ENCODE measurements at places on chromosomes 7 and 10.

- DNase-seq = no peak
Observed at GRCh38 chr7:12653518-12653917, 33.9 kb upstream of the ARL4A start.

DNA sequence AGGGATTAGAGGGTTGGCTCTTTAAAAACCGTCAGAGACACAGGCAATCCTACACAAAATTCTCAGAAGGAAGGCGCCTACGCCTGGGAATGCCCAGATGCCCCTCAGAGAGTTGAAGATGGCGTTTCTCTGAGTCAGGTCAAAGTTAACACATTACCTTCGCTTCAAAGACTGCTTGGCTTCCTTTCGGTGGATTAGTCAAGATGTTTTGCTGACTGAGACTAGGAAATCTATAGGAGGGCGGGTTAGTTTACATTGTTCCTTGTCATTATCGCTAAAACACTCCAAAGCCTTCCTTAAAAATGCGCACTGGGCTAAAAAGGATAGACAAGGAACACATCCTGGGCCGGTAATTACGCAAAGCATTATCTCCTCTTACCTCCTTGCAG lies 995 bp upstream of the CFTR start:
- no peak for DNase-seq

GRCh38 chr7:23960361-23960760 lies 250.3 kb downstream of the STK31 start:
- no peak for DNase-seq

DNA sequence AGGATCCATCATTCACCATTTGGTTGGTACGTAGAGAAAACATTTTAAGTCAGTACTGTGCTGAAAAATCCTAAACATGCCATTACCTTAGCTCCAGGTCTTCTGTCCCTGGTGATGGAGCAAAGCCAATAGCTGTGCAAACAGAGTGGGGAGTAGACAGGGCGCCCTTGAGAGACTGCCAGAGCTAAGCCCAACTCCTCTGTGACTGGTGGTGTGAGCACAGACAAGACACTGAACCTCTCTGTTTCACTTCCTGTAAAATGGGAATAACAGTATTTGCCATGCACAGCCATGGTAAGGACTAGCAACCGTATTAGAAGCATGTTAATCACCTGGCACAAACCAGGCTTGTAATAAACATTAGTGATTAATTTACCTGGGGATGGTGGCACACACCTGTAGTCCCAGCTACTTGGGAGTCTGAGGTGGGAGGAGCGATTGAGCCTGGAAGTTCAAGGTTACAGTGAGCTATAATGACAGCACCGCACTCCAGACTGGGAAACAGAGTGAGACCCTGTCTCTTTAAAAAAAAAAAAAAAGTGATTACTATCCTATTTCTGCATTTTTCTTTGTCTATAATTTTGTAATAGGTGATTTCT lies 28.7 kb downstream of the LYZL1 start:
- DNase-seq = no peak

DNA sequence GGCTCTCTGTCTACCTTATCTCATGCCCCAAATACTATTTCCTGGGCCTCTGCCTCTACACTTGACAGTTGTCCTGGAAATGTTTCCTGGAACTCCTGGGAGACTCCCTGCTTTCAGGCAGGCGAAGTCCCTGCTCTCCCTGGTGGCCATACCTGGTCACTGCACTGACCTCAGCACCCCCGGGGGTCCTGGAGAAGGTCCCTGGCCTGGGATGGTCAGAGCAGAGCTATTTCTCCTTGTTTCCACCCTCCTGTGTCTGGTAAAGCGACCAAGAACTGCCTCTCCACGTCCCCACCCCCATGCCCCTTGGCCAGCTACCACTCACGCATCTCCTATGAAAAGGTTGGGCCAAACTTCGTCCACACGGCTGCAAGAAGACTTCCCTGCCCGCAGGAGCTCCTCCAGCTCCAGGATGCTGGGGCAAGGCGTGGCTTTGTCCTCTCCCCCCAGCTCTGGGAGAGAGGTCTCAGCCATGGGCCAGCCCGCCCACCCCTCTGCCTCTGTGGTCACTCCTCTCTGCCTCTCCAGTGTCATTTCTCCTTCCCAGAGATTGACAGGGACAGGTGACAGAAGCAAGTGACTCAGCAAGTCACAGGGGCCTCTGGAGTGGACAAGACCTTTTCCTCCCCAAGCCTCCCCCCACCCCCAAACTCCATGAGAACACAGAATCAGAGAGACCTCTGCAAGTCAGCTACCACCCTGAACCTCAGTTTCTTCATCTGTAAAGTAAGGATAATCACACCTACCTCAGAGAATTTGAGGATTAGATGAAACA lies 2.6 kb upstream of the SAMD8 start:
- no peak for DNase-seq

DNA sequence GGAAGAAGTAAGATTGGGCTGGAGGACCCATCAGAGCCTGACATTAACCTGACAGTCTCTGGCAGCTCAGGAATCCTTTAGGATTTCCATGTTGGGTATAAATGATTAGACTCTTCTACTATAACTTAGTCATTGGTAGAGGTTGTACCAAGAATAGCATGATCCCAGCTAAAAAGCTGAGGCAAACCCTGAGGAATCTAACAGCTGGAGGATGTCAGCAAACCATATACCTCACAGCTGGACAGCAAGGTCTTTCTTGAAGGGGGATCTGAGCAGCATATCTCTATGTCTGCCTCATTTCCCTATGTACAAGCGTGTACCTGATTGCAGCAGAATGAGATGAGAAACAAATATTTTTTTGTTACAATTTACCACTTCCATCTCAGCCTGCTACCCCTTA lies 103.2 kb downstream of the NPSR1 start:
- no peak for DNase-seq

DNA sequence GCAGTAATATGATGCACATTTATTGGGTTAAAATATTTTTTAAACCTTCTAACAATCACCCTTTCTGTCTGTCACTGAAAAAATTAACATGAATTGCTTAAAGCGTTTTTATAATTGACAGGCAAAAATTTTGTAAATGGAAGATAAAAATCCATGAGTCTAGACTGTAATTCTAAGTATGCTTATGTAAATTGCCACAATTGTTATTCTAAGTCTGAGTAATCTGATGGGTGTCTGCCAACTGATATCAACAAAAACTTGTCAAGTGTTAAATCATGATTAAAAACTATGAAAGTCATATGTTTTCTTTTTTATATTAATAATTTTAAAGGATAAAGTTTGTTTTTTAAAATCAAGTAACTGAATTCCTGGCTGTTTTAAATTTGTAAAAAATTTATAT lies 208.2 kb downstream of the CDK14 start:
- DNase-seq = no peak

DNA sequence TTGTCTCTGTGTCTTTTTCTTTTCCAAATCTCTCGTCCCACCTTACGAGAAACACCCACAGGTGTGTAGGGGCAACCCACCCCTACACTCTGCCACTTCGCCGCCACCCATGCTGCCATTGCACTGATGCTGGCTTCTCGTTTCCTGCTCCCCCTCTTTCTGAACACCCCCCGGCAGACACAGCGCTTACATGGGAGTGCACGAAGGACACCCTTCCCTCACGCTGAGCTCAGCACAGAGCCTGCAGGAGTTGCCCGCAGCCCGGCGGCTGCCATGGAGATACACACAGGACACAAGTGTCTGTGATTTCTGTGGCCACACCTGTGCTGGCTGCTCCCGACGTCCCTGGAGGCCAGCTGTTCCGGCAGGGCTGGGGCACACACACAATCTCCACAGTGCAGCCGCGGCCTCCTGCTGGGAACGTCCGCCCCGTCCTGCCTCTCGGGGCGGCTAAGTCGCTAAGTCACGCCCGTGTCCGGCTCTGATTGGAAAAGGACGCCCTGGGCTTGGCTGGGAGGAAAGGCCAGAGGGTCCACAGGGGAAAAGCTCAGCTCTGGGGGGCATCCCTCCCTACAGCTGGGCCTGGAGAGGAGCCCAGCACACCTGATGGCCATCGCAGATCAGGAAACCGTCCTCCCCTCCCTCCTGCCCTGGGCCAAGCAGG lies 349.8 kb downstream of the PTPRN2 start:
- DNase-seq = no peak

DNA sequence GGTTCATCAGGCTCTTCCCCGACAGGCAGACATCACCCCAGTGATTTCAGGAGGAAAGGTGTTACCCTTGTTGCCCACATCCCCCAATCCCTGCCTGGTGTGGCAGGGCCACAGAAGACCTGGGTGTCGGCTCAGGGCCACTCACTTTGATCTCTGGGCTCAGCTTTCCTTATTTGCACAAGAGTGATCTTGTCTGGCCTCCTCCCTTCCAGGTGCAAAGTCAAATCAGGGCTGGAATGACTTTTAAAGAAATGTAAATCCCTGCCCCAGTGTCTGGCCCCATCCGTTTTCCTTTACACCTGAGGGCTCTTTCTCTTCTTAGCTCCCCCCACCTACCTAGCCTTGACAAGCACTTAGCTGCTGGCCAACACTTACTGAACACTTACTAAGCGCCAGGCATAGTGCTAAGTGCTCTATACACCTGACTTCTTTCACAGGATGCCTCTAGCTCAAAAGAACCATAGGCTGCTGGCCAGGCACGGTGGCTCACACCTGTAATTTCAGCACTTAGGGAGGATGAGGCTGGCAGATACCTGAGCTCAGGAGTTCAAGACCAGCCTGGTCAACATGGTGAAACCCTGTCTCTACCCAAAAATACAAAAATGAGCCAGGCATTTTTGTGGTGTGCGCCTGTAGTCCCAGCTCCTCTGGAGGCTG lies 979 bp upstream of the NODAL start:
- DNase-seq = no peak

DNA sequence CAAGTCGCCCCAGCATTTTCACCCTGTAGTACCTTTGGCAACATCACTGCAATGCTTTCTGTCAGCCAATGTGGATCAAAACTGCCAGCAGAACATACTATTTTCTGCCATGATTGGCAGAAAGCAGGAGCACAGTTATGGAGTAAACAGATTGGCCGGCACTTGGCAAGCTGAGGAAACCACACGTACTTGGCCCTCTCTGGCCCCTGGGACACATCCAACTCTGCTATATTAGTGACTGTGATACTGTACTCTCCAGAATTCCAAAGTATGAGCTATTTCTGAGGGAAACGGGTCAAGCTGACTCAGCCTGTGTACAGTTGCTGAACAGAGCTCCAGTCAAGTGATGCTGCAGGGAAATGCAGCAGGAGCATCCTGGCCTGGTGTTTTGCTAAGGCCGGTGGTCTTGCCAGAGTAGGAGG lies 39.8 kb upstream of the LANCL2 start:
- DNase-seq = no peak

- no peak for DNase-seq
Observed at GRCh38 chr7:108613147-108613948, 43.7 kb downstream of the DNAJB9 start.

DNA sequence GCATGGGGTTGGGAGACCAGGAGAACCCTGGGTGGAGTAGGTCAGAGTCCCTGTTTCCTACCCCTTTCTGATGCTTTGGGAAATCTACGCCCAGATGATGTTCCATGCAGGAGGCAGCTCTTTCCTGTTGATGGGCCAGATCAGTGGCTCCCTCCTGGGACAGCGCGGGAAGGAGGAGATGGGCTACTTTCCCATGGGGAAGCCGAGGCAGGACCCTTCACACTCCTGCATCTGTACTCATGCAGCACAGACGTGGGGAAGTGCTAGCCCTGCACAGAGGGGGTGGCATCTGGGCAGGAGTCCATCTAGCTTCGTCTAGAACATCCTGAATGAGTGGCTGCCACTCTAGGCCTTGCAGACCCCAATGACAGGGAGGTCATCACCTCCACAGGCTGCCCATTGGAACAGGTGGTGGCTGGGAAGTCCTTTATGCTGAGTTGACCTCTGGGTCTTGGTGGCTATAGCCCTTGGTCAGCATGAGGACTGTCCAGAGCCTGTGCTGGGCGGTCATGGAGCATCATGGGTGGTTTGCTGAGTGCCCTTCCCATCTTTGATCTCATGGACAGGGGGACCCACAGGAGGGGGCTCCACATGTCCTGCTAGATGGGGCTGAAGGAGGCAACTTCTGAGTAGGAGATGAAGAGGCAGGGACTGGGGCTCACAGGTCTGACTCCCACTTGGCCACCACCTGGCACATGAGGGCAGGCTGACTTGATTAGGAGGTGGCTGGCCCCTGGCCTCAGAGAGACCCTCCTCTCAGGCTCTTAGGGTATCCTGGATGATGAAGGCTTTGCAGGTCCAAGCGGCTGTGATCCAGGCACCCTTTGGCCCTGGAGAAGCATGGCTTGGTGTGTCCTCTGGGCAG lies 24.6 kb downstream of the RAMP3 start:
- DNase-seq = no peak

GRCh38 chr7:13980474-13980873 lies 9.0 kb downstream of the ETV1 start:
- no peak for DNase-seq

DNA sequence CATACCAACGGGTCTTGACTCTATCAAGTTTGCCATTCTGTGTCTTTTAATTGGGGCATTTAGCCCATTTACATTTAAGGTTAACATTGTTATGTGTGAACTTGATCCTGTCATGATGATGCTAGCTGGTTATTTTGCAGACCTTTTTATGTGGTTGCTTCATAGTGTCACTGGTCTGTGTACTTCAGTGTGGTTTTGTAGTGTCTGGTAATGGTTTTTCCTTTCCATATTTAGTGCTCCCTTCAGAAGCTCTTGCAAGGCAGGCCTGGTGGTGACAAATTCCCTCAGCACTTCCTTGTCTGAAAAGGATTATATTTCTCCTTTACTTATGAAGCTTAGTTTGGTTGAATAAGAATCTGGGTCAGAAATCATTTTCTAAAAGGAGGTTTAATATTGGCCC lies 135.1 kb upstream of the LANCL2 start:
- no peak for DNase-seq

GRCh38 chr10:98587156-98587837 lies 140.6 kb upstream of the HPS1 start:
- no peak for DNase-seq

DNA sequence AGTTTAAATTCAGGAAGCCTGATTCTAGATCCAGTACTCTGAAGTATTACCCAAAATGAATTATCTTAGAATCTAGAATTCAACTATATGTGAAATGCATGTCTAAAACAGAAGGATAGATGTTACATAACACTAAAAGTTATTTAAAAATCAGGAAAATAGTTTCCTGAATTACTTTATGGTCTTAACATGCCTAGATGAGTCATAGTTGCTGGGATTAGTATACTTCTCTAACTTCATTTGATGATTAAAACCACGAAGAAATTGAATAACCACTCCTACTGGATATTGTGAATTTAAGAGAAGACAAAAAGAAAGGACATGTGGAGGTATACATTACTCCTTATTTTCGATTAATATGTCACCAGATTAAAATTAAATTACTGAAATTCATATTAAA lies 65.5 kb downstream of the ATAD1 start:
- DNase-seq = no peak

- DNase-seq = no peak
Observed at GRCh38 chr10:1120306-1120705, 64.1 kb downstream of the WDR37 start.

GRCh38 chr10:6964543-6964942 lies 384.5 kb upstream of the PRKCQ start:
- no peak for DNase-seq

GRCh38 chr7:22827563-22827962 lies 4.9 kb upstream of the TOMM7 start:
- DNase-seq = no peak

DNA sequence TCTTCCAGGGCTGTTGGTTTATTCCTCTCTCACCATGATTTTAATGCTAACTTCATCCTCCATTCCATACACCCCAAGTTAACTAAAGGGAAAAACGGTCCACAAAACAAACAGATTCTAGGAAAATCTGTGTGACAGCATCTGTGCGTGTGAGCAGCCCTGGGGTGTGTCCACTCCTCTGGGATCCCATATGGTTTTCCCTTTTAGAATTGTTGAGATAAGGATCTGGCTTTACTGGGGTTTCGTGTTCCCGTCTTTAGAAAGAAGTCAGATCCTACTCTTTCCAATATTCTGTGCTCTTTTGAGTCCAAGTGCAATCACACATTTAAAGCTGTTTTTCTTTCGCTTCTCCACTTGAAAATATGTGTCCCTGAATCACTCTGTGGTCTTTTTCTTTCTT lies 257.1 kb downstream of the KLF6 start:
- DNase-seq = no peak

Measured in NCI-H524 treated with DMSO at 0.1 percent for 48 hours (cell line).